ENCODE measurements at places on chromosomes 11 and 22. TPM values are rescaled to one million over a fixed set of nuclear protein-coding genes. Genes with fewer than 3 reads are reported as not detected.

- peaks cover 14% of the 10 kb centered on the region for H3K4me1 ChIP-seq
- H3K27ac ChIP-seq, result no peak overlapping the region
- peaks cover 2% of the 10 kb centered on the region for H3K36me3 ChIP-seq
- no peak for DNase-seq
Measured at GRCh38 chr11:117849781-117850414, 25.4 kb upstream of the FXYD2 start.

DNA sequence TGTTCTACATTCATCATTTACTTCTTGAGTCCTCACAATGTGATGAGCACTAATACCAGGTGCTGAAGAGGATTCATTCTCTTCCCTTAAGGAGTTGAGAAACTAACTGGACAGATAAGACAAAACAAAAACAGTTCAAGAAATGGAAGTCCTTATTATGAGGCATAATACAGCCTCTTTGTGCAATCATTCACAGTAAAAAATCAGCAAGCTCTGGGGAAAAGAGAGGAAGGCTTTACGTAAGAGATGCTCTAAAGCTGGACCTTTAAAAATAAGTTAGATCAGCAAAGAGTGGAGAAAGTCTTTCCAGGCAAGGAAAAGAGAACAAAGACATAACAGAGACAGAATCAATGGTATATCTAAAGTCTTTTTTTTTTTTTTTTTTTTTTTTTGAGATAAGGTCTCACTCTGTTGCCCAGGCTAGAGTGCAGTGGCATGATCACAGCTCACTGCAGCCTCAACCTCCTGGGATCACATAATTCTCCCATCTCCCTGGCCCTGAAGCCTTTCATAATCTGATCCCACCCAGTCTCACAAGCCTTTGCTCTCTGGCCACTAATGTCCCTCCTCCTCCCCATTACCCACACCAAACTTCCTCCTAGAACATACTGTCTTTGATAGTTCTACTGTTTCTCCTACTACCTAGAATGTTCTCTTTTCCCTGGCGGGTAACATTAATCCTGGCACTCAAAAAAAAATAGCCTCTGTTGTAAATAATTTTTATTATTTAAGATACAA is 40.9 kb downstream of the MRTFA start:
- no peak overlapping the region for H3K27ac ChIP-seq
- peaks cover 46% of the 10 kb centered on the region for H3K4me1 ChIP-seq
- H3K4me3 ChIP-seq, result no peak overlapping the region
- no peaks in the 10 kb centered on the region for H3K27me3 ChIP-seq

GRCh38 chr22:39859903-39860588 is 33.5 kb downstream of the ENTHD1 start:
- peak overlapping the region; percentile 43 for H3K27ac ChIP-seq
- peaks cover 13% of the 10 kb centered on the region for H3K4me1 ChIP-seq
- H3K4me3 ChIP-seq, result peak overlapping the region; percentile 31
- no peaks in the 10 kb centered on the region for H3K36me3 ChIP-seq

OR52E8 gene
- not detected for total RNA-seq

- no peak overlapping the region for H3K4me3 ChIP-seq
- no peaks in the 10 kb centered on the region for H3K4me1 ChIP-seq
- no peak overlapping the region for H3K27ac ChIP-seq
- H3K27me3 ChIP-seq, result no peaks in the 10 kb centered on the region
- no peak for DNase-seq
- H3K36me3 ChIP-seq, result no peaks in the 10 kb centered on the region
Measured at GRCh38 chr11:114846416-114846791, 168.1 kb downstream of the NXPE2 start.

GRCh38 chr11:125380756-125381445 is 115.2 kb downstream of the FEZ1 start:
- H3K4me3 ChIP-seq, result no peak overlapping the region
- no peak for DNase-seq
- no peaks in the 10 kb centered on the region for H3K4me1 ChIP-seq
- peaks cover 19% of the 10 kb centered on the region for H3K27me3 ChIP-seq

POTEH gene
- not detected for total RNA-seq

DNA sequence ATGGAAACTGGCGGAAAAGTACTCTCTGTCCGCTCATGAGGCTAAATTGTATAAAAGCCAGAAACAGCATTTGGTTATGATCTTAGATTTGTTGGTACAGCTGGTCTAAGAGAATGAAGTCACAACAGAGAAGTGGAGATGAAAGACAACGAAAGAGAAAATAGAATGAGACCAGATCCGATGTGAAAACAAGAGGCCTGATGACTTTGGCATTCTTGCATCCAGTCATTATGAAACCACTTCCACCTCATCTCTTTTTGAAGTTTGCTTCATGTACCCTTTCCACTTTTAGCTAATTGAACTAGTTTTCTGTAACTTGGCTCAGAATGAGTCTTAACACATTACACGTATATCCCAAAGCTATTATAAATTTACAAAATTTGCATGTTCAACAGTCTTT is 1431.7 kb downstream of the LRRC4C start:
- DNase-seq, result no peak
- no peak overlapping the region for H3K4me3 ChIP-seq
- no peaks in the 10 kb centered on the region for H3K27me3 ChIP-seq

TMEM132A gene
- total RNA-seq, result 1.1 TPM

DNA sequence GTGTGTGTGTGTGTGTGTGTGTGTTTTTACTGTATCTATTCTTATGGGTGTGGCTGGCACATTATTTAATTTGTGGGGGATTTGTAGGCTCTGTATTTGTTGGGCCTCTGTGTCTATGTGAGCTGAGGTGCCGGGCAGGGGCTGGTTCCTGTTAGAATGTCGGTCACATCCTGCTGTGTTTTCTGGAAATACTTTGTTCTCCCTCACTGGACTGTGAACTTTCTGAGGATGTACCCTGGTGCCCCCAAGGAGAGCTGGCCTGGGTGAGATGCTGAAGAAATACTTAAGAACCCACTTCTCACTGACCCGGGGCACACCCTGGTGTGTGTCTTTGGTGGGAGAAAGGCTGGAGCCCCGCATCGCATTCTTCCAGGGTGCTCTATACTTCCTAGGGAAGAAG is 28.6 kb downstream of the KIAA1671 start:
- peaks cover 5% of the 10 kb centered on the region for H3K4me1 ChIP-seq
- no peak for DNase-seq
- no peak overlapping the region for H3K4me3 ChIP-seq
- H3K27ac ChIP-seq, result no peak overlapping the region
- H3K27me3 ChIP-seq, result peaks cover 6% of the 10 kb centered on the region

GRCh38 chr22:23270798-23271596 is 90.7 kb downstream of the BCR start:
- no peaks in the 10 kb centered on the region for H3K27me3 ChIP-seq
- H3K4me3 ChIP-seq, result no peak overlapping the region
- no peak for DNase-seq
- H3K27ac ChIP-seq, result no peak overlapping the region
- peaks cover 6% of the 10 kb centered on the region for H3K36me3 ChIP-seq
- H3K4me1 ChIP-seq, result no peaks in the 10 kb centered on the region

DNA sequence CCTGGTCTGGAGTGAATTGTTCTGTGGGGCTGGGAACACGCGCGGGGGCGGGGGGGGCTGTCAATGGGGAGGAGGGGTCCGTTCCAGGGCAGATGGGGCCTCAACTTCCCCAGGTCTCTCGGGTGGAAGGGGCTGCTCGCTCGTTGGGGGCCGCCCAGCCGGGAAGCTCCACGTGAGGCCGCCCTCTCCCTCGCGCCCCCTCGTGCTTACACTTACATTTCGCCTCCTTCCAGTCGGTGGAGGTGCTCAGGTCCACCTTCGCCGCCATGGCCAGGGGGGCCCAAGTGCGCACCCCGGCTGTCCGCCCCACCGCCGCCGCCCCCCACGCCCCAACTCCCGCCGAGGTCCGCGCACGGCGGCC is 452 bp downstream of the MACROD1 start:
- H3K4me1 ChIP-seq, result peaks cover 18% of the 10 kb centered on the region
- H3K36me3 ChIP-seq, result peaks cover 14% of the 10 kb centered on the region
- peak overlapping the region; percentile 84 for H3K4me3 ChIP-seq
- H3K27me3 ChIP-seq, result no peaks in the 10 kb centered on the region

SCUBE2 gene
- not detected for total RNA-seq

DNA sequence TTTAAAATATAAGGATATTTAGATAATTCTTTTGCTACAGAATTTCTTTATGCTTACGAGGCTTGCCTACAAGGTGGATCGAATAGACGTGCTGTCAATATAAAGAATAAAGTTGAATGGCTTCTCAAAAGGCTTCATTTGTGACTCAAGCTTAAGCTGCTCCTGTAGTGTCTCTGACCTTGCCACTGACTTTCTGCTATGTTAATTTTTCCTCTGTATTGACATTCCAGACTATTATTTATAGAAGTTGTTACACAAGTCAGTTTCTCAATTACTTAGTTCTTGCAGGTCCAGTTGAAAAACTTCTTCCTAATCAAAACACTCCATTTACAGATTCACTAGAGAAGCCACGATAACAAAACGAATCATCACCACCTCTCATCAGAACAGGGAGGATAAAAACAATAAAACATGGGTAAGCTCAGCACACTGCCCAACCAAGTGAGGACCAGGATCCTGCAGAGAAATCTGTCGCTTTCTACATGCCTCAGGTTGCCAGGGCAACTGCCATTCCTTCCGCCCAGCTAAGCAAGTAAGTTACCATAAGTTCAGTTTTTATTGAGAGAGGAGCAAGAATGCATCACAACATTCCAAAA is 39.0 kb upstream of the CHKA start:
- no peak overlapping the region for H3K27ac ChIP-seq
- peaks cover 2% of the 10 kb centered on the region for H3K4me1 ChIP-seq
- no peak overlapping the region for H3K4me3 ChIP-seq
- DNase-seq, result no peak
- peaks cover 9% of the 10 kb centered on the region for H3K36me3 ChIP-seq
- no peaks in the 10 kb centered on the region for H3K27me3 ChIP-seq

DNA sequence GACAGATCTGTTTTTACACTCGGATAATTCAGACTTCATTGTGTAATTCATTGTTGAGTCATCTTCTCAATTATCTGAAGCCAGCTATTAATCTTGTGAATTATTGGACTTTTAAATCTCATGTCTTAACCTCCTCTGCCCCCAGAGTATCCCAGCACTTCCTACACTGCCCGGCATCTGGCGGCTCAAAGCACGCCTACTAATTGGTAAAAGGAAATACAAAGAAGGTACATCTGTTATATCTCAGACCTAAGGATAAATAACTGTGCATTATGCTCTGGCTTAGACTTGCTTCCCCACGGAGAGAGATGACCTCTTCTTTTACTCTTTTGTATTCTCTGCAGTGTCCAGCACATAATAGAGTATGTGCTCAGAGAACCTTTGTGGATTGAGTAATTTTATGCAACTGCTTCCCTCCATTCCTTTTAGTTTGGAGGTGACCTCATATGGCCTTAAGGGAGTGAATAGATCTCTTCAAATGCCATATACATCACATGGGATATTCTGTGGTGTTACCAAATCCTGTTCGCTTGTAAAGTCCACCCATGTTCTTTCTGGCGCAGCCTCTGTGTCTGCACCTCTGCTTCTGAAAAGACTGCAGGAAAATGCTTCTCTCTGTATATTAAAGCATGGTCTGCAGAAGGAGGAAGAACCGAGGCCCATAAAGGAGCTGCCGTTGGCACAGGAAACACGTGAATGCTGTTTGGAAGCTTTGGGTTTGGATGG is 125.6 kb upstream of the SORL1-AS1 start:
- no peak for DNase-seq
- peaks cover 27% of the 10 kb centered on the region for H3K4me1 ChIP-seq
- peaks cover 72% of the 10 kb centered on the region for H3K36me3 ChIP-seq
- H3K27me3 ChIP-seq, result no peaks in the 10 kb centered on the region
- no peak overlapping the region for H3K4me3 ChIP-seq
- H3K27ac ChIP-seq, result no peak overlapping the region

SUSD2 gene
- 0.95 TPM for total RNA-seq

DNA sequence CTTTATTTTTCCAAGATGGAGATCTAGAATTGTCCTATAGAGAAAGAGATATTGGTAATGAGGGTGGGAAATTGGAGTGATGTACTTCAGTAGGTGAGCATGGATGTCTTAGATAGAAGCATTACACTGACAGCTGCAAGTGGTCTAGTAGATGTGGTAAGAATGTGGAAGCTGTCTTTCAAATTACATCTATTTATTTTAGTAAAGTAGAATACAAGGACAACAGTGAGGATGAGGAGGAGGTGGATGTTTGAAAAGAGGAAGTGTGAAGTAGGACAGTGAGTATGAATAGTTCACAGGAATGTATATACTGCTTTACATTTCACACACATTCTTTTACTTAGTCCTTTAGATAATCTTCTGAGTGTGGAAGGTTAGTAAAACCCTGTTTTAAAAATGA is 64.2 kb downstream of the HIPK3 start:
- peaks cover 2% of the 10 kb centered on the region for H3K36me3 ChIP-seq
- no peak for DNase-seq
- no peak overlapping the region for H3K27ac ChIP-seq
- H3K27me3 ChIP-seq, result no peaks in the 10 kb centered on the region

IRAG1 gene
- not detected for total RNA-seq

APOA1 gene
- not detected for total RNA-seq

DNA sequence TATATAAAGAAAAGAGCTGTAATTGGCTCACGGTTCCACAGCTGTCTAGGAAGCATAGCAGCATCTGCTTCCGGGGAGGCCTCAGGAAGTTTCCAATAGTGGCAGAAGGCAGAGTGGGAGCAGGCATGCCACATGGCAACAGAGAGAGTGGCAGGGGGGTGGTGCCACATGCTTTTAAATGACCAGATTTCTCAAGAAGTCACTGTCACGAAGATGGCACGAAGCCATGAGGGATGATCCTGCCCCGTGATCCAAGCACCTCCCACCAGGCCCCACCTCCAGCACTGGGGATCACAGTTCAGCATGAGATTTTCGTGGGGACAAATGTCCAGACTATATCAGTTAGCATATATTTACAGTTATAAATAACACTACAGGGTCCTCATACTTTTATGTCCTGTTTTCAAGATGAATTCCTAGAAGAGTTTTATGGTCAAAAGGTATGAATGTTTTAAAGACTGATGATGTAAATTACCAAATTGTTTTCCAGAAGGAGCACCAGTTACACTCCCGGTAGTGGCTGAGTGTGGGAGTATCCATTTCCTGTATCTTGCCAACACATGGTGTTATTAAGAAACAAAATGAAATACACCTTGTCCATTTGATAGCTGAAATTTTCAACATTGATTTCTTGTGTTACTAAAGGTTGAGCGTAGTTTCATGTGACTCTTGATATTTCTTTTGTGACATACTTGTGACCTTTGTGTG is 19.2 kb downstream of the FAM118A start:
- H3K27me3 ChIP-seq, result no peaks in the 10 kb centered on the region
- DNase-seq, result no peak
- no peak overlapping the region for H3K4me3 ChIP-seq

Data from activated CD8-positive, alpha-beta T cell treated with anti-CD3 and anti-CD28 coated beads for 36 hours (primary cell).